ENCODE measurements at places on chromosomes 11 and 22.
A peak's percentile ranks its signal among the peaks of the same experiment; 100 is the strongest.

DNA sequence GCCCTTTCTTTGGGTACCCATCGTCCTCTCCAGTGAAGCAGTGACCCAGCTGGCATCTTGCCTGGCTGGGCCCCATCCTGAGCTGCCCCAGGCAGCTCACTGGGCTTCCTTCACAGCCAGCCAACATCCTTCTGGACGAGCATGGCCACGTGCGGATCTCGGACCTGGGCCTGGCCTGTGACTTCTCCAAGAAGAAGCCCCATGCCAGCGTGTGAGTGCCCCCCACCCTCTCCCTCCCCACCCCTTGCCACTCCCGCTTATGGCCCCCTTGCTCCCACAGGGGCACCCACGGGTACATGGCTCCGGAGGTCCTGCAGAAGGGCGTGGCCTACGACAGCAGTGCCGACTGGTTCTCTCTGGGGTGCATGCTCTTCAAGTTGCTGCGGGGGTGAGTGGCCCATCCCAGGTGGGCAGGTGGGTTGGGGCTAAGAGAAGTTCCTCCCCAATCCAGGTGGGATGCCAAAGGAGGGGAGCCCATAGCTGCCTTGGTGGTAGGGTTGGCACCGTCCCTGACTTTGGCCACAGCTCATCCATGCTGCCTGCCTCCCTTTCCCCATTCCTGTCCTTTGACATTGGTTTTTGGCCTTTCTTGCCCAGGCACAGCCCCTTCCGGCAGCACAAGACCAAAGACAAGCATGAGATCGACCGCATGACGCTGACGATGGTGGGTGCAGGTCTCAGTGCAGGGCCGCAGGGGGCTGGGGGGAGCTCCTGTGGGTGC, 6.8 kb upstream of the ANKRD13D start:
- no peak for DNase-seq

DNA sequence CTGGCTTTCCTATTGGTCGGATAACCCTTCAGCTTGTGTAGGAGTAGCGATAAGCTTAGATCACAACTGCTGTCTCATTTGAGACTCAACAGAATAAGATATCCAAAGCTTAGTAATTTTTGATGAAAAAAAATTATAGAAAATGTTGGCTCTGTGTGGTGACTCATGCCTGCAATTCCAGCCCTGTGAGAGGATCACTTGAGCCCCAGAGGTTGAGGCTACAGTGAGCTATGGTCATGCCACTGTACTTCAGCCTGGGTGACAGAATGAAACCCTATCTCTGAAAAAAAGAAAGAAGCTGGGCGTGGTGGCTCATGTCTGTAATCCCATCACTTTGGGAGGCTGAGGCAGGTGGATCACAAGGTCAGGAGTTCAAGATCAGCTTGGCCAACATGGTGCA, 55.6 kb upstream of the RRM1 start:
- no peak for DNase-seq

DNA sequence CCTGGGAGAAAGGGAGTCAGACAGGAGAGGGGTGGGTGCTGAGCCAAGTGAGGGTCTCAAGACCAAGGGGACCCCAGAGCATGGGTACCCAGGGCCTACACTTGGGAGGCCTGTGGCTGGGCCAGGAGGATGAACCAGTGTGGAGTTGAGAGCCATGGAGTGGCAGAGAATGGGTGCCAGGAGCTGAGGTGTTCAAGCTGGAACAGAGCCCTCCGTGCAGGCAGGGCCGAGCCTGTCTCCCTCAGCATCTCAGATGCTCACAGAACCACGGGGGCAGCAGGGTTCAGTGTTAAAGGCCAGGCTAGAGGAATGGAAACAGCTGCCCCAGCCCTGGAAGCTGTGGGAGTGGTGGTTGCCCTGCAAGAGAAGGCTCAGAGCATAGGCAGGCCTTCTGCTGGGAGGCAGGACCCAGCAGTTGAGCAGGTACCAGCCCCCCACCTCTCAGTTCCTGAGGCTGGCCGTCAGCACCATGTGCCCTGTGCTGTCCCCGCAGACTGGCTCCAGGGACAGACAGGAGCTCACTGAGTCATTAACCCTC, 32.3 kb downstream of the RSPH14 start:
- DNase-seq, result no peak

GRCh38 chr11:79419120-79419519, 21.7 kb downstream of the TENM4 start:
- DNase-seq, result no peak

DNA sequence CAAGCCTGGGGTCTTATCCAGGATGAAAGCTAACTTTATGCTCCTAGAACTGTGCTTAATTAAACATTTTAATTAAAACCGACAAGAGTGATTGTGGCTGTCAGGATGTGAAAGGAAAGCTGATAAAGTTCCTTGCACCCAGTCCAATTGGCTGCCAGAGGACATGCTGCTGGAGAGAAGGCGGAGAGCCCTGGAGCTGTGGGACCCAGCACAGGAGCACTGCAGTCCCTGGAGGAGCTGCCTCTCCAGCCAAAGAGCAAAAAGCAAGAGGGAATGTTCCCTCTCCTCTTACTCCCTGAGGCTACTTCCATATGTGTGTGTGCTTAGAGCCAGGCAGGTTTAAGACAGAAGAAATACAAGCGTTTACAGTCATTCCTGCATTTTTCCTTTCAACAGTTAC, 118.6 kb downstream of the OPCML start:
- DNase-seq, result no peak

DNA sequence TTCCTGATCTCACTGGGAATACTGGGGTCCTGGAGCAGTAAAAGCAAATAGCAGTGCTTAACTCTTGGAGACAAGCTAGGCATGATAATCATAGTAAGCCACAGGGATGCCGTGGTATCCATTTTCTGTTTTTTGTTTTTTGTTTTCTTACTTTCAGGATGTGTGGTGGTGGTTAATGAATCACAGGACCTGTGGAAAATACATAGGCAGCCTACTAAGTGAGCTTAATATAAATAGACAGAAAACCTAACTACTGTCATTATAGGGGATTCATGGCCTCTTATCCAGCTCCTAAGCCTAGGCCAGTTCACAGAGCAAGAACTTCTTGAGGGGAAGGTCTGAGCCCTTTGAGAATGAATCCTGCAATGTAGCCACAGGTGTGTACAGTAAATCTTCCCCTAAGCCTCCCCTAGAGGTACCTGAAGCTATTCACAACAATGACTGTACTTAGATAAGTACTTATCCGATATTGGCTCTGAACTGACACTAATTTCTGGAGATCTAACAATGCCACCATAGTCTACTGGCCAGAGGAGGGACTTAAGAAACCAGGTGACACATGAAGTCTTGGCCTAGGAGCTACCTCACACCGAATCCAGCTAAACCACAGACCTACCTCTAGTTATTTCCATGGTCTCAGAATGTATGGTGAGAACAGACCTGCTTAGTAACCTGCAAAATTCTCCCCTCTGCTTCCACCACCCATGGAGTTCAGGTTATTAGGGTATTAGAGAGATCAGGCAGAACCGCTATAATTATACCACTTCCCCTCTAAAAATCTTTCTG, 83.6 kb downstream of the ENTHD1 start:
- DNase-seq, result no peak

- peak; percentile 83 for DNase-seq
These were observed 1364.0 kb downstream of the LRRC4C start for GRCh38 chr11:40095446-40095845.

DNA sequence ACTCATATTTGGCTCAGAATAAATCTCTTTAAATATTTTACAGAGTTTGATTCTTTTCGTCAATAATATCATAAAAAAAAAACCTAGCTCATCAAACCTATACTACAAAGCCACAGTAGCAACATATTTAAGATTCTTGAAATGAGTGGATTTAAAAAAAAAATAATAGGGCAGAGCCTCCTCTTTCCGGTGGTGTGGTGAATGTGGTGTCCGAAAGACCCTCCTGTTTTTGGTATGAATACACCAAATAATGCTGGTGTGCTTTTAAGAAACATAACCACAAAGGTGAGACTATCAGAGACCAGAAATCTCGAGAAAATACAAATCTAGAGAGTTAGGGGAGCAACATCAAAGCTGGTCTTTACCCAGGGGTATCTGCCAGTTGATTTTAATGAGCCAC, 342.6 kb downstream of the TBC1D22A start:
- no peak for DNase-seq

DNA sequence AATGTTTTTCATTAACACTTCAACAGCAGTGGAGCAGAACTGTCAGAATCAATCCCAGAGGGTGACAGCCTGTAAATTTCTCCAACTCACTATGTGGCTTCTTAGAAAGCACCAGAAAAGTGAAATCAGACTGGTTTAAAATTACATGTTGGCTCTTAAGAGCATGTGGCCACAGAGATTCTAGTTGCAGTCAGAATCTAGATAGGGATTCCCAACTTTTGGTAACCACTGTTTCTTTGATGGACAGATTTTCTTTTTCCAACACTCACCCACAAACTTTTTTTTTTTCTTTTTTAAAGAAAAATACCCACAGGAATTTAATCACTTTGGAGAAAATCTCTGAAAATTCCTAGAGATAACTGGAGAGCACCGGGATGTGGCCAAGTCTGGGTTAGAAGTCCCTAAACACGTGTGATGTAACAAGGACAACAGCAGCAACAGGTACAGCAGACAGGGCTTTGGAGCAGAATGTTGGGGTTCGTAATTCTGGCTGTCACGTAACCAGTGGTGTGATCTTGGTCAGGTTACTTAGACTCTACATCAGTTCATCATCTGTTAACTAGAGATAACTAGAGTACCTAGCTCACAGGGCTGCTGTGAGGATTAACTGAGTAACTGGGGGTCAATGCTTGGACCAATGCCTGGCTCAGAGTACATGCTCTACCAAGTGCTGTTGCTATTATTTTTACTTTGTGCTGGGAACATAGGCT, 100.1 kb downstream of the NAT10 start:
- no peak for DNase-seq

- DNase-seq, result no peak
These were observed 12.3 kb downstream of the BACE1 start for GRCh38 chr11:117303646-117304315.

GRCh38 chr11:6812390-6813005, 13.0 kb upstream of the OR6A2 start:
- DNase-seq, result peak; percentile 36

- DNase-seq, result no peak
These were observed 21.0 kb downstream of the SERPING1 start for GRCh38 chr11:57618438-57618837.
